Activated CD8-positive, alpha-beta T cell treated with anti-CD3 and anti-CD28 coated beads, Interleukin-2, amount 10 ng/mL, durations not matched to agents 7 days and 5 days (primary cell): ENCODE measurements at places on chromosomes 12 and 14. TPM values are rescaled to one million over a fixed set of nuclear protein-coding genes. Genes with fewer than 3 reads are reported as not detected.

GRCh38 chr14:54882521-54882920 lies 20.1 kb downstream of the GCH1 start:
- peaks cover 48% of the 10 kb centered on the region for H3K4me1 ChIP-seq
- H3K36me3 ChIP-seq = peaks cover 21% of the 10 kb centered on the region
- H3K27ac ChIP-seq = peak overlapping the region; percentile 97
- peak overlapping the region; percentile 83 for H3K4me3 ChIP-seq
- no peak for DNase-seq

- no peak overlapping the region for H3K4me3 ChIP-seq
- H3K36me3 ChIP-seq = no peaks in the 10 kb centered on the region
- peaks cover 44% of the 10 kb centered on the region for H3K27me3 ChIP-seq
- no peak for DNase-seq
- H3K27ac ChIP-seq = no peak overlapping the region
- no peaks in the 10 kb centered on the region for H3K4me1 ChIP-seq
Measured at GRCh38 chr12:12240662-12241340, 26.0 kb downstream of the LRP6 start.

Gene HOXC6
- not detected for total RNA-seq

Gene STON2
- total RNA-seq = not detected

DNA sequence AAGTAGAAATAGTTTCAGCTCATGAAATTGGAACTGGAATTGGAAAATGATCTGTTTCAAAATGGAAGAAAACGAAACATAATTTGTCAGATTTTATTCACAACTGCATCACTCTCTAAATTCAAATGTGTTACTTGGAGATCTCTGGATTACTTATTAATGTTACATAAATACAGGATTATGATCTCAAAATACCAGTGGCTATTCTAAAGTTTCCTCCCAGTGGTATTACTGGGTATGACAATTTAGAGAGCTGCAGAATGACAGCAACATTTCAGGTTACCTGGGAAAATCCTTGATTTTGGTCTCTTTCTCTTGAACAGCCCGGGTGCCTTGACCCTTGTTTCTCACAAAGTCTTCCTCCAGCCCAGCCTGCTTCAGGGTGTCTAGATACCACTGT lies 14.2 kb downstream of the FAM161B start:
- no peak overlapping the region for H3K4me3 ChIP-seq
- H3K27me3 ChIP-seq = no peaks in the 10 kb centered on the region
- H3K27ac ChIP-seq = no peak overlapping the region

Gene SLC6A13
- total RNA-seq = not detected

Gene OVCH1
- total RNA-seq = not detected
